ENCODE measurements at places on chromosomes 2 and 18. TPM values are rescaled to one million over a fixed set of nuclear protein-coding genes. Genes with fewer than 3 reads are reported as not detected.

GRCh38 chr2:50491541-50492476 is 540.1 kb downstream of the NRXN1 start:
- H3K4me1 ChIP-seq: peaks cover 11% of the 10 kb centered on the region
- H3K27ac ChIP-seq: no peak overlapping the region
- no peak overlapping the region for H3K4me3 ChIP-seq
- DNase-seq: no peak

DNA sequence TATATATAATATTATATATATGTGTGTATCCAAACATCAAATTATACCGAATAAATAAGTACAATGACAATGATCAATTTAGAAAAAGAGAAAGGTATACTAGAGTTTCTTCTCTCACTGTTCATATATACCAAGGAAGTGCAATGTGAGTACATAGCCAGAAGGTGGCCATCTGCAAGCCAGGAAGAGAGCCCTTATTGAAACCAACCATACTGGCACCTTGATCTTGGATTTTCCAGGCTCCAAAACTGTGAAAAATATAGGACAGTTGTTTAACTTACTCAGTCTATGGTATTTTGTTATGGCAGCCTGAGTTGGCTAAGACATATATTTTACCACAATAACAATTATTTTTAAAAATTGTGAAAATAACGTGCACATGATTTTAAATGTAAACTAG is 1490.2 kb upstream of the SLC39A10 start:
- no peaks in the 10 kb centered on the region for H3K27me3 ChIP-seq
- H3K36me3 ChIP-seq: no peaks in the 10 kb centered on the region
- no peaks in the 10 kb centered on the region for H3K4me1 ChIP-seq
- H3K27ac ChIP-seq: no peak overlapping the region

GRCh38 chr2:169734169-169734847 is 676 bp downstream of the KLHL23 start:
- H3K27ac ChIP-seq: no peak overlapping the region
- peak overlapping the region; percentile 42 for H3K4me3 ChIP-seq

GRCh38 chr2:112201696-112202430 is 53.0 kb downstream of the ZC3H8 start:
- no peak overlapping the region for H3K4me3 ChIP-seq
- peaks cover 13% of the 10 kb centered on the region for H3K36me3 ChIP-seq
- H3K27me3 ChIP-seq: no peaks in the 10 kb centered on the region

DNA sequence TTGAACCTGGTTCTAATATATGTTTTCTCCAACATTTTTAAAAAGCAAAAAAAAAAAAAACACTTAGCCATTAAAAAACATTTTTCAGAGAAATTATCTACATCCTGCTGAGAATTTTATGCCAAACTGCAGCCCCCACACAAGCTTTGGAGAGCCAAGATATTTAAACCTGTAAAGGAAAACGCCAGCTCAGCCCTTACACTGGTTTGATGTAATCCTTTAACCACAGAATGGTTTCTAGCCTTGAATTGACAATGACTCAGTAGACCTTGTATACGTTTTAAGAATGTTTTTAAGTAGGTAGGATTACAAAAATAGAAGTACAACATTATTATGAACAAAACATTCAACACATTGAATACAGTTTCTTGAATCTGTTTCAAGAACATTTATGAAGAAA is 113.6 kb downstream of the BABAM2 start:
- H3K4me3 ChIP-seq: no peak overlapping the region
- no peaks in the 10 kb centered on the region for H3K4me1 ChIP-seq
- H3K27me3 ChIP-seq: no peaks in the 10 kb centered on the region
- H3K27ac ChIP-seq: no peak overlapping the region
- DNase-seq: no peak

GRCh38 chr2:121076498-121076820 is 208.5 kb downstream of the TFCP2L1 start:
- no peak overlapping the region for H3K27ac ChIP-seq
- peaks cover 20% of the 10 kb centered on the region for H3K27me3 ChIP-seq
- DNase-seq: no peak
- H3K4me1 ChIP-seq: peaks cover 8% of the 10 kb centered on the region
- no peak overlapping the region for H3K4me3 ChIP-seq

DNA sequence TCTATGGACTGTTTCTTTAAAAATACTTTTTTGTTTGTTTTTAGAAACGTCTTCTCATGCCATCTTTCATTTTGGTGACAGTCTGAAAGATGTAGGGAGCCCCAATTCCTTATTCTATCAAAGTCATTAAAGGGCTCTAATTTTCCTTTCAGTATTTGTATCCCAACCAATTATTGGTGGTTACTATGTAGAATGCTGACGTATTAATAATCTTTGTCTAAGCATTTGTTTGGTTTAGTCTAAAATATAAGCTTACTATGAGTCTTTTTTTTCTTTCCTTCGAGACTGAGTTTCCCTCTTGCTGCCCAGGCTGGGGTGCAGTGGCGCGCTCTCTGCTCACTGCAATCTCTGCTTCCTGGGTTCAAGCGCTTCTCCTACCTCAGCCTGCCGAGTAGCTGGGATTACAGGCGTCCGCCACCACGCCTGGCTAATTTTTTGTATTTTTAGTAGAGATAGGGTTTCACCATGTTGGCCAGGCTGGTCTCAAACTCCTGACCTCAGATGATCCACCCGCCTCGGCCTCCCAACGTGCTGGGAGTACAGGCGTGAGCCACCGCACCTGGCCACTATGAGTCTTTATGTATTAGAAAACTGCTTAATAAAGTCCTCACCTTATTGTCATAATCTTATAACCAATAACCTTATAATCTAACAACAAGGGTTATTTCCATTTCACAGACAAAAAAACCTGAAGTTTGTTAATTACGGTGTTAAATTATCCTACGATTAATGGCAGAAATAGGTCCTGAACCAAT is 849 bp upstream of the VRK2 start:
- H3K27me3 ChIP-seq: no peaks in the 10 kb centered on the region
- peaks cover 3% of the 10 kb centered on the region for H3K36me3 ChIP-seq
- H3K4me1 ChIP-seq: peaks cover 18% of the 10 kb centered on the region
- H3K27ac ChIP-seq: peak overlapping the region; percentile 88
- peak overlapping the region; percentile 75 for H3K4me3 ChIP-seq

- no peak overlapping the region for H3K27ac ChIP-seq
- no peak overlapping the region for H3K4me3 ChIP-seq
- H3K36me3 ChIP-seq: no peaks in the 10 kb centered on the region
- H3K4me1 ChIP-seq: no peaks in the 10 kb centered on the region
Observed at GRCh38 chr2:118490330-118490729, 357.1 kb downstream of the EN1 start.

DNA sequence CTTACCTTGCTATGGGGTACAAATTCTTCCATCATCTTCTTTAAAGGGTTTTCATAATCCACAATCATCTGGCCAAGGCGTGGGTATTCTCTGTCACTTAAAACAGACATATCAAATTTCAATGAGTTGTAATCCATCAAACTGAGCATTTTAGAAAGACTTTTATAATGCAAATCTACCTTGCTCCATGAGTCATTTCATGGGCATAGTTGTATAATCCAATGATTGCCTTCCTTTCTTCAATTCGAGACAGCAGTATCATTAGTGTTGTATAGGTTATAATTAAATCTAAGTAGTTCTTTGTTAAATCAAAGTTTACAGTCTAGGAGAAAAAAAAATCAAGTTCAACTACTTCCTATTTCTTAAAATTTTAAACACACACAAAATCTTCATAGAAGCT is 36.3 kb downstream of the NCKAP1 start:
- no peak overlapping the region for H3K4me3 ChIP-seq
- H3K4me1 ChIP-seq: no peaks in the 10 kb centered on the region
- H3K27me3 ChIP-seq: no peaks in the 10 kb centered on the region
- H3K27ac ChIP-seq: no peak overlapping the region

- DNase-seq: no peak
- no peaks in the 10 kb centered on the region for H3K4me1 ChIP-seq
- no peak overlapping the region for H3K27ac ChIP-seq
- no peaks in the 10 kb centered on the region for H3K27me3 ChIP-seq
- no peak overlapping the region for H3K4me3 ChIP-seq
- H3K36me3 ChIP-seq: no peaks in the 10 kb centered on the region
Observed at GRCh38 chr18:28904789-28905364, 727.9 kb upstream of the CDH2 start.

- no peaks in the 10 kb centered on the region for H3K36me3 ChIP-seq
- H3K27ac ChIP-seq: no peak overlapping the region
- no peak for DNase-seq
- H3K4me3 ChIP-seq: peak overlapping the region; percentile 43
- peaks cover 65% of the 10 kb centered on the region for H3K4me1 ChIP-seq
Observed at GRCh38 chr2:73981081-73982001, 3.4 kb upstream of the TET3 start.

DNA sequence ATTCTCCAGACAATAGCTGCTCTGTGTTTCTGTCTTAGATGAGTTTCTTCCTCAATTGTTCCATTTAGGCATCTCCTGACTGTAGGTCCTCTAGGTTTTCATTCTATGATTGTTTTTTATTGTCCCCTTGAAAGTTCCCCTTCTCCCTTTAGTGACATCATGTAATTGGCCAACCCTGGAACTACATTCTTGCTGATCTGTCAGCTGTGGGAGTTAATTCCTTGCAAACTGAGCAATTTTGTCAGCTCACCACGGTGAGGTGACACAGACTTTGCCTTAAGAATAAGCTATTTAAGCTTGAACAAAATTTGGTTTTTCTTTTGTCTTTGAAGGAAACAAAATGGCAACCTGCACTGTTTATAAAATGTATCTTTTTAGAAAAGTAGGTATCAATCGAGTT is 95.9 kb downstream of the TXNL1 start:
- H3K4me3 ChIP-seq: no peak overlapping the region
- no peak for DNase-seq
- no peaks in the 10 kb centered on the region for H3K36me3 ChIP-seq
- H3K4me1 ChIP-seq: no peaks in the 10 kb centered on the region
- peaks cover 3% of the 10 kb centered on the region for H3K27me3 ChIP-seq

- no peaks in the 10 kb centered on the region for H3K36me3 ChIP-seq
- H3K27me3 ChIP-seq: peaks cover 3% of the 10 kb centered on the region
- H3K4me1 ChIP-seq: no peaks in the 10 kb centered on the region
Observed at GRCh38 chr2:226643030-226643945, 156.3 kb downstream of the IRS1 start.

GRCh38 chr2:60281730-60282129 is 271.7 kb downstream of the BCL11A start:
- no peaks in the 10 kb centered on the region for H3K4me1 ChIP-seq
- DNase-seq: no peak
- H3K4me3 ChIP-seq: no peak overlapping the region
- no peak overlapping the region for H3K27ac ChIP-seq
- no peaks in the 10 kb centered on the region for H3K36me3 ChIP-seq
- no peaks in the 10 kb centered on the region for H3K27me3 ChIP-seq

DNA sequence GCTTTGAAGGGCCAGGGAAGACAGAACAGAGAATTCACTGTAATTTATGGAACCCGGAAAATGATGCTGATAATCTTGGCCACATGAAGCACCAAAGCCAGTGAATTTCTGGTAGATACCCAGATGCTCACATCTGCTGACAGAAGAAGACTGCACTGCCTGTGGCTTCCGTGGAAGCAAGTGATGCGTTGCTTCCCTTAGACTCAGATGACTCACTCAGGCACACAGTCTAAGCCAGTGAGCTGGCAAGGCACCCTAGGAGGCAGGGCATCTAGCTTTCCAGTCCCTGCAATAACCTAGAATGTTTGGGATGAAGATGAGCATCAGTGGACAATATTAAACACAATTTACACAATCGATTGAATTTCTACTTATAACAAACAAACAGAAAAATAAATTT is 284.7 kb downstream of the CMPK2 start:
- no peaks in the 10 kb centered on the region for H3K27me3 ChIP-seq
- H3K36me3 ChIP-seq: no peaks in the 10 kb centered on the region
- H3K4me1 ChIP-seq: no peaks in the 10 kb centered on the region
- no peak overlapping the region for H3K4me3 ChIP-seq
- no peak for DNase-seq

DNA sequence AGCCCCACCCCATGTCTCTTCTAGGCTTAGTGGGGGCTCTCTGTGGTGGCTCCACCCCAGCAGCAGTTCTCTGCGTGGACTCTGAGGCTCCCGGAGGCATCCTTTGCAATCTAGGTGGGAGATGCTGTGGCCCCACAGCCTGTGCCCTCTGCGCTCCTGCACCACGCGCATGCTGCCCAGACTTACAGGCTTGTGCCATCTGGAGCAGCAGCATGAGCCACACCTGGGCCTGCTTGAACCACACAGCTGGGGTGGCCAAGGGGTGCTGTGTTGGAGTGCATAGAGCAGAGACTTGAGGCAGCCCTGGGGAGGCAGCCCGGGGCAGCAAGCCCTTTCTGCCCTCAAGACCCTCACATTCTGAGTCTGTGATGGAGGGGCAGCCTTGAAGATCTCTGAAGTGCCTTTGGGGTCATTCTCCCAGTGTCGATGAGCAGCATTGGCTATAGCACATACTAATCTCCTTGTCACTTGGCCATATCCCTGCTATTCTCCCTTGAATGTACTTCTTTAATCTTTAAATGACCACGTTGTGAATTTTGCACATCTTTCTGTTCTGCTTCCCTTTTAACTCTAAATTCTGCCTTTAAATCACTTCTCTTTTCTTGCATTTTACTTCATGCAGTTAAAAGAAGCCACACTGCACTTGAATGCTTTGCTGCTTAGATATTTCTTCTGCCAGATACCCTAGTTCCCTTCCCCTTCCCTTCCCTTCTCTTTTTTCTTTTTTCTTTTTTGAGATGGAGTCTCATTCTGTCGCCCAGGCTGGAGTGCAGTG is 62.4 kb downstream of the NCAPH start:
- peaks cover 2% of the 10 kb centered on the region for H3K4me1 ChIP-seq
- H3K27ac ChIP-seq: no peak overlapping the region
- DNase-seq: no peak
- H3K4me3 ChIP-seq: no peak overlapping the region
- H3K36me3 ChIP-seq: no peaks in the 10 kb centered on the region

DNA sequence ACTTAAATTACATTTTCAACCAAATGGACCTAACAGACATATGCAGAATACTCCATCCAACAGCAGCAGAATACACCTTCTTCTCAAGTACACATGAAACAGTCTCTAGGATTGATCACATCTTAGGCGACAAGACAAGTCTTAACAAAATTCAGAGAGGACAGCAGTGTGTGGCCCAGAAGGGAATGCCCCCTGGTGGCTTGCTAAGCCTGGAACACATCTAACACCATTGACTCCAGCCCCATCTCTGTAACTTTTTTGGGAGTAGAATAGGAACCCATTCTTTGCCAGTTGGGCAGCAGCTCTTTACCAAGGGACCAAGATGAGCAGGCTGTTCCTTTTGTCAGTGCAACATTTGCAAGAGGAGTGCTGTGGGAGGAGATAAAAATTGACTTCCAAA is 249.9 kb downstream of the PLCL1 start:
- H3K36me3 ChIP-seq: no peaks in the 10 kb centered on the region
- H3K4me3 ChIP-seq: no peak overlapping the region
- no peak overlapping the region for H3K27ac ChIP-seq
- H3K27me3 ChIP-seq: no peaks in the 10 kb centered on the region

STARD7 gene
- total RNA-seq: 57.4 TPM

CCDC121 gene
- total RNA-seq: 0.47 TPM

IL1RN gene
- 0.31 TPM for total RNA-seq

WDR12 gene
- total RNA-seq: 6.2 TPM

L3MBTL4 gene
- total RNA-seq: 0.19 TPM

SDC1 gene
- not detected for total RNA-seq

UNC80 gene
- total RNA-seq: not detected

C1GALT1C1L gene
- not detected for total RNA-seq

ARHGAP28 gene
- total RNA-seq: not detected

SUPT7L gene
- 48.5 TPM for total RNA-seq

PJVK gene
- 3.8 TPM for total RNA-seq

CCDC74B gene
- total RNA-seq: 0.56 TPM

Measured in CD4-positive, alpha-beta T cell (primary cell).